ENCODE measurements at places on chromosomes 5 and 9.

- no peak for DNase-seq
Measured at GRCh38 chr5:12392246-12392645, 488.0 kb upstream of the CTNND2 start.

DNA sequence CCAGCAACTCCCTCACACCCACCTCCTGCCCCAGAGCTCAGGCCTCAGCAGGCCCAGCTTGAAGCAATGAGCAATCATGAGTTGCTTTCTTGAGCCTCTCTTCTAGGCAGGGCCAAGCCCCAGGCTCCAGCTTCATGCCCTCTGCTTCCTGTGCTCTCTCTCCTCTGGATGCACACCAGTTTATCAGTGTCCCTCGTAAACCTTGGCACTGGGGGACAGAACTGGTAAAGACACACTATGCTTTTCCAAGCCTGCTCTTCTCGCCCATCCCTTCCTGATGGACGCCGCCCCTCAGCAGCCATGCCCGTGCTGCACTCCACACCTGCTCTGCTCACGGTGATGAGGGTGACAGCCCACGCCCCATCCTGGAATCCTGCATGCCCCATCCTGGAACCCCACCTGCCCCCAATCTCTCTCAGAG lies 49.4 kb upstream of the ORM1 start:
- DNase-seq: no peak

DNA sequence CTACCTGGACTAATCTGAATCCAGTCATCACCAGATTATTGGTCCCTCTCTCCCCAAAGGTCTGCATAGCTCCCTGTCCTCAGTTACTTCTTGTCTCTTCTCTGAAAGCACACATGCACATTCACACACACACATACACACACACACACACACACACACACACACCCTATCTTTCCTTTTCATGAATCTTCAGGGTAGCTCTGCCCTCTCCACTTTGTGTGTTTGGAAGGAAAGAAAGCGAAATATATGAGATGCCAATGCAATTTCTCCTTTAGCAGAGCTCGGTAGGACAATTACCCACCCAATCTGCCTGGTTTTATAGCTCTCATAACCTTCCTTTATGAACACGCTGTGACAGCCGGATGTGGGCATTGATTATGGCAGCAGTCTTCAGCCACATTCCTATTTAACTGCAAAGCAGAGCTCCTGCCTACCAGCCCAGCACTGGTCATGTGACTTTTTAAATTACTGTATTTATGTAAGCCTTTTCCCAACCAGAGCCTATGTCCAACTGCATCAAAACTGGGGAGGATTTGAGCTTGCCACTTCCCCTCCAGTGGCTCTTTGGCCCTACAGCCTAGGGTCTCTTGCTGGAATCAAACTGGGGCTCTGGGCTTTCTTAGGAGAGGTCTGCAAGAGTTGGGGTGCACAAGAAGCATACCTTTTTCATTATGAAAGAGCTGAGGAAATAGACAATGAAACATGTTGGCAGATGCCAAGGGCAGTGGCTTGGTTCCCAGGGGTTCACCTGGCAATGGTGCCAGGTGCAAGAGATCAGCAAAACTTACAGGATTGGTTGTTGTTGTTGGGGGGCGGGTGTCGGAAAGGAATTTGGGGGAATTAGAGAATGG lies 20.8 kb upstream of the MATR3 start:
- DNase-seq: no peak

- no peak for DNase-seq
Measured at GRCh38 chr5:170056561-170057267, 49.0 kb upstream of the FOXI1 start.

DNA sequence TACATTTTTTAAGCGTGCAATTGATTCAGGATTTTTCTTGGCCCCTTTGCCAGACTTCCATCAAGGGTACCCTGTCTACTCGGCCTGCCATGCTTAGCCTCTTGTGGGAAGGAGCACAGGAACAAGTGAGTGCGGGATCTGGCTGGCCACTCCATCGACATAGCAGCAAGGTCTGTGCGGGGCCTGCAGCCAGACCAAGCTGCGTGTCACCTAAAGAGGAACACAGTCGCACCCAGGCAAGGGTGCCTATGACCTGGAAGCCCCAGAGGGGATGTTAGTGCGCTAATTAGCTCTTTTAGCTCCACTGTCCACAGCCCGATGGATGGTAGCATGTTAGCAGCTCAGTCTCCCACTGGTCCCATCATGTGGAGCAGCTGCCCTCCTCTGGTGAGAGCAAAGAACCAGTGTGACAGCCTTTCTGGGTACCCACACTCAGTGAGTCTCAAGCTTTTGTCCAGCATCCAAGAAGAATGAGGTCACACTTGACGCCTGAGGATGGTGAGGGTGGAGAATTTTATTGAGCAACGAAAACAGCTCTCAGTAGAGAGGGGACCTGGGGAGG lies 38.7 kb downstream of the FTMT start:
- no peak for DNase-seq

DNA sequence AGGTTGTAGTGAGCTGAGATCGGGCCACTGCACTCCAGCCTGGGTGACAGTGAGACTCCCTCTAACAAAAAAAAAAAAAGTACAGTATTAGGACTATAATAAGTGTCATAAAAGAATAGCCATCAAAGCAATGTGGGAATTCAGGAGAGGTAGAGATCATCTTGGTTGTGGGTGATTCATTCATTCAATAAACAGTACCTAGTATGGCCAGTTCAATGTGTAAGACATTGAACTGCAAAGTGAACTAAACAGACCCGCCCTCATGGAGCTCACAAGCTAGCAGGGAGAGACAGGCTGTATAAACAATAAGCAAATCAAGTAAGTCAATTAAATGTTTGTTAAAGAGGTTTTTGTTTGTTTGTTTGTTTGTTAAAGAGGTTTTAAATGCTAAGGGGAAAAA lies 146.1 kb upstream of the RANBP3L start:
- DNase-seq: no peak

DNA sequence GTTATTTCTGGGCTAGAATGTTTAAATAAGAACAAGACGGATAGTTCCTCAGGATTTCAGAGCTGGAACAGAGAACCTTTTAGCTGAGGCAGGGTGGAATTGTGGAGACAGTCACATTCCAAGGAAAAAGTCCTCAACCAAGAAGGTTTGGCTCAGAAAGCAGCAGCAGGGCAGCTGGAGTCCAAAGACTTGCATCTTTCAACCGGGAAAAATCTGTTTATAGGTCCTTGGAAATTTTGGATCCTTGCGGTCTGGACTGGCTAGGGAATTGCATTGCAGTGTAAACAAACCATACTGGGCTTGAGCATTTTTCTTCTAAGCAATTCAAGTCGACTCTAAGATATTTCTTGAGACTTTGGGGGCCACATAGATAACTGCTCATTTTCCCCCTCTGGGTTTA lies 40.8 kb upstream of the HMHB1 start:
- no peak for DNase-seq

GRCh38 chr5:50709471-50709870 lies 43.0 kb downstream of the PARP8 start:
- no peak for DNase-seq

DNA sequence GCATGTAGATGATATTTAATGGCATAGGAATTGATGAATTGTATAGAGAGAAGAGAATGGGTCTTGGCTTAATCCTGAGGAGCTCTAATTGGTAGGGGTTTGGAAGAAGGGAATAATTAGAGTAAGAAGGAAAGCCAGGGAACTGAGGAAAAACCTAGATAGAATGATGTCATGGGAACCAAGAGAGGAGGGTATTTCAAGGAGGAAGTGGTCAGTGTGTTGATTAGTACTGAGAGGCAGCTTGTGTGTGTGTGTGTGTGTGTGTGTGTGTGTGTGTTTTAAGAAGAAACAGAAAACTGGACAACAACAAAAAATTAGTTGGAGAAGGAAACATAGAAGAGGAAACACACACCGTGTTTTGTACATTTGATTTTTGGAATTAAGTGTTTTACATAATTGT lies 42.8 kb downstream of the MAST4 start:
- no peak for DNase-seq

DNA sequence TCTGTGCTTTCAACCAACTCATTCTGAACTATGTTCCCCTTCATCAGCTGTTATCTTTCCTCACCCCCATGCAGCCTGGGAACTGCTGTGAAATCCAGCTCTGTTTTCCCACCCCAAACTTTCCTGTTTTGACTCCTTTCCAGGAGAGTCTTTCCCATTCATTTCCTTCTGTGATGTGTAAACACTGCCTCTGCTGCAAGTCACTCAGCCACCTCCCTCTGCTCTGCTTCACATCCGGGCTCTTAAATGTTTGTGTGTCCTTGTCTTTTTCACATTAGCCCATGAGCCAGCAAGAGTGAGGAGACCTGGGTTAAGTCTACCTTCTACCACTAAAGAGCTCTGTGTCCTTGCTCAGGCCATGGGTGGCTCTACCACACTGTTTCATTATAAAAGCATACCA lies 137.5 kb downstream of the ICE1 start:
- DNase-seq: no peak

DNA sequence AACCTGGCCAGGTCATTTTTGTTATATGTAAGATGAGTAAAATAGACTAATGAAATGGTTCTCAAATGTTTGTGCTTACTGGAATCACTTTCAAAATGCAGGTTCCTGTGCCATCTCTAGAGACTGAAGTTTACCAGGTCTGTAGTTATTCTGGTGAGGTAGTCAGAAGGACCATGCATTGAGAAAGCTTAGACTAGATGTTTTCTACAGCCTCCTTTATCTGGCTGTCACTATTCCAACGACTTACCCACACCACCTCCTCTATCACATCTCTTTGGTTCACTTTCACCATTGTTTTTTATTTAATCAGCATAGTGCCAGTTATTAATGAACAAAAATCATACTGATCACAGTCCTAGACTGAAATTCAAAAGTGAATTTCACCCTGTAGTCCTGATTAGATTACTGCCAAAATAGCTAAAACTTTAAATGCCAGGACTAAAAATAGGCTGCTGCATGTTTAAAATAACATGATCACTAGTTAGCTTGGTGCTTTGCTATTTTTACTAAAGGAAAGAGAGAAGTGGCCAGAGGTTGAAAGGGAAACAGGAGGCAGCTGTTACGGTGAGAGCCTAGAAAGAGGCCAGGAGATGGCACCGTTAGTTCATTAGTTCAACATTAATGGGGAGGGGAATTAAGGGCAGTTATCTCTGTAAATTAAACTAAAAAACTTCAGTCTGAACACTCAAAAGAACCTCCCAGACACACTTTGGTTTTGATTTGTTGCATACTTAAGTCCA lies 13.9 kb upstream of the FNIP1 start:
- no peak for DNase-seq

- DNase-seq: no peak
Measured at GRCh38 chr9:92590377-92590776, 54.6 kb upstream of the ECM2 start.

DNA sequence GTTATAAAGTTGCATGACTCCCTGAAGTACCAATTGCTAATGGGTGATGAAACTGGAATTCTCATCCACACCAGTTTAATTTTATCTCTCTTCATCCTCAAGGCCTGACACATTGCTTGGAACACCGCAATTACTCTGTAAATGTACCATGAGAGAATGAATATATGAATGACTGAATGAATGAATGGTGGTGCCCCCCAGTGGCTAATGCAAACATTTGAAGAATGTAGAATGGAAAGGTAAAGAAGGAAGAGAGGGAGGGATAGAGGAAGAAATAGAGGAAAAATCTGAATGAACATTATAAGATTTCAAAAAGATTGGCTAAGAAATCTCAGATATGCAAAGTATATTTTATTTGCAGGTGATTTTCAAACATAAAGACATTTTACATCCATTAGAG lies 13.1 kb downstream of the PAPPA start:
- no peak for DNase-seq

DNA sequence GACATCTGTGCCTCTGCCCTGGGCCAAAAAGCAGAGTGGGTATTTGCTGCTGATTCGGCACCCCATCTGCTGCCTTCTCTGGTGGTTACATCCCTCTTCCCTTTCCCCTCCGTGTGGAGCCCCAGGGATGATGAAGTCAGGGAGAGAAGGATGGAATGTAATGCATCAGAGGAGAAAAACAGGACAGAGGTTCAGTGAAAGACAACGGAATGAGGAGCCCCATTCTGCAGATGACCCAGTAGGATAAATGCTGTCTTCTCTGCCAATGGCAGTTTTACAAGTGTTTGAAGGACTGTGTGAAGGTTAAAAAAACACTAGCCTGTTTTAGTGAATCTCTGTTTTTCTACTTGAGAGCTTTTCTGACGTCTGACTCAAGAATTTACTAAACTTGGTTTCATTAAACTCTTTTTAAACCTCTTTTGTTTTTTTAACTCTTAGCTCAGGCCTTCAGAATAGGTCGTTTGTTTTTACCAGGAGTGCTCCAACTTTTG lies 86.3 kb downstream of the NLN start:
- DNase-seq: no peak

DNA sequence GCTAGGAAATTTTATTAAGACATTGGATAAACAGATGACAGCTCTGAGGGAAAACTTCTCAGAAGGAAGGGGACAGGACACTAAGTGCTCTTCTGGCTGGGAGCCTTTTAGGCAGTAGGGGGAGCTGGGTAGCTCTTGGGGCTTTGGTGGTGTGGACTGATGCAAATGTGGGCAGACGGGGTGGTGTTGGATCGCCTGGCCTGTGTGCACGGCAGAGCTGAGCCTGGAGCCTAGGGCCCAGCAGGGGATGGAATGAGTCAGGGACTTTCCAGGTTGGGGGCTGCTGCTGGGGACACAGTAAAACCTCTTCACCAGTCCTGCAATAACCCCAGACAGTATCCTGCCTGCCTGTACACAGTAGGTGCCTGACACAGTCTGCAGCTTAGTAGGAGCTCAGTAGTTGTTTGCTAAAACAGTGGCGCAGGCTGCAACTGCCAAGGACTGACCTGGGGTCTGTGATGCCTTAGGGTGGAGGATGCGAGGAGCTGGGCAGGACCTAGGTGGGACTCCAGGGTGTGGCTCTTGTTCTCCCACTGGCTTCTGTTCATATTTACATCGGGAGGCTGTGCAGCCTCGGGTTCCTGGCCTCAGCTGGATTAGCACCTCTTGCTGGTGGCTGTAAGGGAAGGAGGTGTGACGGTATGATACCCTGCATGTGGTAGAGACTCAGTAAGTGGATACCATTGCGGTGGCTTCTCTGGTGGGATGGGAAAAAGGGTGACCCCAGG lies 83.8 kb downstream of the DAB2IP start:
- no peak for DNase-seq

DNA sequence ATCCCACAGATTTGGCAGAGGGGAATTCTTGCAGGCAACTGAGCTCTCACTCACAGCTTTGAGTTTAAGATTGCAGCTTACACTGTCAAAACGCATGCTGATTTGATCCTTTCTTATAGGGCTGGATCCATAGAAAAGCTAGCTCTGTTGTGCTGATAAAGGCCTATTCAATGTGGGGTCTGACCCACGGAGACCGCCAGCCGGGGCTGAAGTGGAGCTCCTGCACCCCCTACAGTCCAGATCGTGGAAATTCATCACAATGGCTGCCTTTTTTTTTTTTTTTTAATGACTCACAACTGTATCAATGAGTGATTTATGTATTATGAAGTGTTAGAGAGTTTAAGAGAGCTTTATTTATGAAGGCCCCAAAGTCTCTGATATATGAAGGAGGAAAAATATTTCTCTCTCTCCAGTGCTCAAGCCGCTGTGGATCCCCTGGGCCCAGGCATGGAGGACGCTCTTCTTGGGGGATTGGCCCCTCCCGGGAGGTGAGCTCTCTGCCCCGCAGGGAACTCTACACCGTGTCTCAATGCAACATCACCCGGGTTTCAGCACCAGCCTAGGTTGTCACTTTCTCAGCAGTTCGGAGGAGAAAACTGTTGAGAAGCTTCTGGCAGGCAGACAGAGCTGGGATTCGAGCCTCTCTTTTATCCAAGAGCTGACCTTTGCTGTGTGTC lies 700.2 kb downstream of the IRX1 start:
- DNase-seq: no peak

- DNase-seq: no peak
Measured at GRCh38 chr5:180670586-180671359, 21.4 kb upstream of the FLT4 start.

GRCh38 chr5:180100621-180101450 lies 29.3 kb upstream of the RNF130 start:
- DNase-seq: no peak
